Keratinocyte (primary cell): ENCODE measurements at places on chromosomes 5 and 9. TPM values are rescaled to one million over a fixed set of nuclear protein-coding genes. Genes with fewer than 3 reads are reported as not detected.

- no peak for DNase-seq
Observed at GRCh38 chr9:107690021-107690420, 200.5 kb upstream of the KLF4 start.

DNA sequence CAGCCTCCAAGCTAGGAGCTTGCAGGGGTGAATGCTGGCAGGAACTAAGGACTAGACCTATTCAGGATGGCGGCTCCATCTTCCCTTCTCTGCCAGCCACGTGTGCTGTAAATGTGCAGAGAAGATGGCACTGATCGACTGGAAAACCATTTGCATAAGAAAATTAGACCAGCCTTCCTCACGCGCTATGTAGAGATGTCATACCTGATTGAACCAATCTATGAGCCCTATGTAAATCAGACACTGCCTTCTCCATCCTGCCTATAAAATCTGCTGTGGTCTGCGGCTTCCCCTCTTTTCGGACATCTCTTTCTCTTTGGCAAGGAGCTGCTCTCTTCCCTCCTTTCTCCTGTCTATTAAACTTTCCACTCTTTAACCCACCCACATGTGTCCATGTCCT is 91.6 kb downstream of the NPR3 start:
- no peak for DNase-seq

Gene FOXD4L3
- not detected in 3 replicates for polyA plus RNA-seq

Gene AJM1
- 0.10 to 0.21 TPM (median 0.12 TPM) in 3 replicates for polyA plus RNA-seq

Gene NTRK2
- polyA plus RNA-seq, result 0.03 to 0.10 TPM (median 0.08 TPM) in 3 replicates
